Cortex of kidney (tissue), 1 donor: ENCODE measurements at places on chromosomes 11 and 22.

GRCh38 chr11:32439501-32440210 lies 4.3 kb upstream of the WT1 start:
- DNase-seq = no peak

- no peak for DNase-seq
Measured at GRCh38 chr11:122138744-122139594, 23.0 kb upstream of the BLID start.

DNA sequence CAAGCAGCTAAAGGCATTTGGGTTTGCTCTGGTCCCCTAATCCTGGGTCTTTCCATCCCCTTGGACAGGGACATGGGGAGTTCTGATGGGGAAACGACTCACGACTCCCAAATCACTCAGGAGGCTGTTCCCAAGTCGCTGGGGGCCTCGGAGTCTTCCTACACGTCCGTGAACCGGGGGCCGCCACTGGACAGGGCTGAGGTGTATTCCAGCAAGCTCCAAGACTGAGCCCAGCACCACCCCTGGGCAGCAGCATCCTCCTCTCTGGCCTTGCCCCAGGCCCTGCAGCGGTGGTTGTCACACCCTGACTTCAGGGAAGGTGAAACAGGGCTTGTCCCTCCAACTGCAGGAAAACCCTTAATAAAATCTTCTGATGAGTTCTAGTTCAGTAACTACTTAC lies 10.7 kb downstream of the UPK3A start:
- no peak for DNase-seq

- no peak for DNase-seq
Measured at GRCh38 chr11:8005556-8005955, 18.4 kb downstream of the EIF3F start.

- no peak for DNase-seq
Measured at GRCh38 chr22:39723899-39724351, 153.4 kb downstream of the CACNA1I start.

GRCh38 chr11:19869466-19869865 lies 156.8 kb downstream of the NAV2 start:
- no peak for DNase-seq

DNA sequence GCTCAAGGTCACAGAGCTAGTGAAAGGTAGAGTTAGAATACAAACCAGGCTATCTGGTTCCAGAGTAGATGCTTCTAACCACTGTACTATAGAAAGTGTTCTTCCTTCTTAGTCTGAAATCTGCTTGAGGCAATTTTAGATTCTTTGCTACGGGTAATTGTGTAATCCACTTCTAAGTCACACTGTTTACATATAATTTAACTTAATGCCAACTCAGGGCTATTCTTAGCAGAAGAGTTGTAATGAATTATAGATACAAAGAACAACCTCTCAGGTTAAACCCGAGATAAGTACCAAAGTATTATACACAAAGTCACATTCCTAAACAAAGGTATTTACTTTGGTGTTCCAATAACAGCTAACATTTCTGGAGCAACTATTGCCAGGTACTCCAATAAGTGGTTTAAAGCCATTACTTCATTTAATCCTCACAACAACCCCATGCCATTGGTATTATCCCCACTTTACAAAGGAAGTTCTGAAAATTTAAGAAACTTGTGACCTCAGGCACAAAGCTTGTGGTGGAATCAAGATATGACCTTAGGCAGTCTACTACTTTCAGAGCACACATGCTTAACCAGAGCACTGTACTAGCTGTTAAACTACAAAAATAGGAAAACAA lies 31.1 kb upstream of the DDI1 start:
- DNase-seq = no peak

DNA sequence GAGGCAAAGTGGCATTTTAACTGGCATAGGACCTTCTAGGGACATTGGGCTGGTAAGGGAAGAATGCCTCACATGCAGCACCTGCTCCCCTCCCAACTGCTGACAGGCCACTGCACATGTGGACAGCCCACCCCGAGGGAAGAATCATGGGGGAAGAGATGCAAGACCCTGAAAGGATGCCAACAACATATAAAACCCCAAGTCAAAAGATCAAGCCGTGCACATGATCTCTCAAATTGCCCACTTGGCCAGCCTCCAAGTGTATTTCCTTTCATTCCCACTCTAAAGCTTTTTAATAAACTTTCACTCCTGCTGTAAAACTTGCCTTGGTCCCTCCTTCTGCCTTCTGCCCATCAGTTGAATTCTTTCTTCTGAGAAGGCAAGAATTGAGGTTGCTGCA lies 947.8 kb upstream of the CCDC90B start:
- no peak for DNase-seq

GRCh38 chr11:61951484-61952135 lies 1.5 kb downstream of the BEST1 start:
- DNase-seq = no peak

DNA sequence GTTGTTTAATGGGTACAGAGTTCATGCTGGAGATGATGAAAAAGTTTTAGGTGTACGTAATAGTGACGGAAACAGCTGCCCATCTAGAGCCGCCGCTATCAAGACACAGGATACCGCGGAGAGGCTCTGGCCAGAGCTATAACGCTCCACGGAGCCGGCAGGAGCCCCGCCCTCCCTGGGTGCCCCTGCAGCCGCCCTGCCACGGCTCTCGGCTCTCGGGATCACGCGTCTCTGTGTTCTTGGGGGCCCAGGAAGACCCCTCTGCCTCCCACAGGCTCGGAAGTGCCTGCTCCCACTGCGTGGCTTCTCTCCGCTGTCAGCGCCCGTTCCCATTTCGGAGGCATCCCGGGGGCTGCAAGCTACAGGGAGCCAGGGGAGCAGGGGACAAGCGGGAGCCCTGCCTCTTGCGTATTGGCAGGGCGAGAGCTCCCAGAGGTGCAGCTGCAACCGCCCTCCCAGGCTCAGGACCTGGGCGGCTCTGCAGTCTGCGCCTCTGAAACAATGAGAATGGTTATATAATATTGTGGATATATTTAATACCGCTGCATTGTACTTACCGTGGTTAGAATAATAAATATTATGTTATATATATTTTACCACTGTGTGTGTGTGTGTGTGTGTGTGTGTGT lies 13.7 kb downstream of the GLYATL2 start:
- no peak for DNase-seq

GRCh38 chr11:14705067-14705466 lies 61.5 kb downstream of the PDE3B start:
- DNase-seq = no peak

DNA sequence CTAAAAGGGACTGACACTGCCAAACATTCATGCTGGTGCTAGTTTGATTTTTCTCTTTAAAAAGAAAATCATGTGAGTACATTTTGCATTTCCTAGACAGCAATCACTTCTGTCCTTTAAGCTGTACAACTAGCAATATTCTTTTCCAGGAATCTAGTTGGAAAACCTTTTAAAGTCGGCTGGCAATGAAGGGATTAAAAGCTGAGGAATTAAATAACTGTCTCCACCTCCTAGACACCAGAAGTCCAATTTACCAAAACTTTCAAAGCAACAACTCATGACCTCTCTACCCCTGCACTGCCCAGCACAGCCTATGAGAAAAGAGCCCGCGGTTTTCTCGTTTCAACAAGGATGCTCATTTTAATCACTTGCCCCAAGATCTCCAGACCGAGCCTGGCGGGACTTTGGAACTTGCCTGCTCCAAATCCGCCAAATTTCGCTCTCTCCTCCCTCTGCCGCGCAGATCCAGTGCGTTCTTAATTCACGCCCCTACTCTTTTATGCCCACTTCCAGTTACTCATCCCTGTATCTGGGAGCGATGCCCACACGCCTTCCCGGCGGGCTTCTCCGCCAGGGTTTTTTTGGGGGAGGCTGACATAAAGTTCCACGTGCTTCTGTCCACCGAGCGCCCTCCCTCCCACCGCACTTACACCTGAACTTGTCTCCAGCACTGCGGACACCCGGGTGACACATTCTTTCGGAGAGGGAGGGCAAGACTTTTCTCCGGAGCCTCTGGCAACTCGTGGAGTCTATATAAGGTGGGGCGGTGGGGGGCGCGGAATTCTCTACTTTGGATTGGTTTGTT lies 2.5 kb downstream of the MPPED2 start:
- no peak for DNase-seq

GRCh38 chr11:95445746-95446333 lies 214.8 kb upstream of the SESN3 start:
- DNase-seq = no peak

- DNase-seq = no peak
Measured at GRCh38 chr22:35126993-35127392, 61.0 kb downstream of the ISX start.

GRCh38 chr11:73321604-73322381 lies 13.7 kb downstream of the ARHGEF17 start:
- no peak for DNase-seq

- DNase-seq = no peak
Measured at GRCh38 chr22:23397008-23397612, 183.0 kb downstream of the IGLL1 start.

- no peak for DNase-seq
Measured at GRCh38 chr22:36566720-36567119, 37.8 kb upstream of the EIF3D start.

GRCh38 chr11:75023446-75024067 lies 34.8 kb downstream of the NEU3 start:
- DNase-seq = no peak

DNA sequence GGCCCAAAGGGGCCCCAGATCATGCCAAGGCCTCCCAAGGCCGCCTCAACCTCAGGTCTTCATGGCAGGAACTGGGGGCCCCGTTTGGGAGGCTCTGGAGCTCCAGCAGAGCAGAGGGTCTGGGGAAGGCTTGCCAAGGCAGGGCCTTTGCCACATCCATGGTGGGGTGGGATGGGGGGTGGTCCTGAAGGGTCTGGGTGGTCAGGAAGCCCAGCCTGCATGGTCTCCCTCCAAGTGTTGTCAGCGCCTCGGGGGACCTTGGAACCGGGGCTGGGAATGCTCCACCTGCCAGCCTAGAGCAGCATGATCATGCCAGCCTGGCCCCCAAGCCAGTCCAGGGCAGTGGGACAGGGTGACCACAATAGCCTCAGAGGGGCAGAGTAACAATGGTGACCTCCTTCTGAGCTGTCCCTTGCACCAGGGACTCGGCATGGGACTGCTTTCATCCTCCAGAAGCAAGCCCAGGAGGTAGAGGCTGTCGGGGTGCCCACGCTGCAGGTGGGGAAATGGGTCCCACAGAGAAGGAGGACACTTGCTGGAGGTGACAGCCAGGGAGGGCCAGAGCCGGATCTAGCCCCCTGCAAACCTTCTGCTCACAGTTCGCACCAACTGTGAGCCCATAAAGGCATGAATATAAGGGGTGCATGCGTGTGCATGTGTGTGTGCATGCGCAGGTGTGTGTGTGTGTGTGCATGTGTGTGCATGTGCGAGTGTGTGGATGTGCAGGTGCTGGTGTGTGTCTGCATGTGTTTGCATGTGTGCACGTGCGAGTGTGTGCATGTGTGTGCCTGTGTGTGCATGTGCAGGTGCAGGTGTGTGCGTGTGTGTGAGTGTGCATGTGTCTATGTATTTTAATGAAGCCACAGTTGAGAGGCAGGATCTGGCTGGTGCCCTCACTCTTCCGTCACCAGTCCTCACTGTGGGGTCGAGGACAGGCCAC lies 63.8 kb downstream of the MYEOV start:
- no peak for DNase-seq

- DNase-seq = no peak
Measured at GRCh38 chr11:102413497-102413896, 39.1 kb downstream of the TMEM123 start.

DNA sequence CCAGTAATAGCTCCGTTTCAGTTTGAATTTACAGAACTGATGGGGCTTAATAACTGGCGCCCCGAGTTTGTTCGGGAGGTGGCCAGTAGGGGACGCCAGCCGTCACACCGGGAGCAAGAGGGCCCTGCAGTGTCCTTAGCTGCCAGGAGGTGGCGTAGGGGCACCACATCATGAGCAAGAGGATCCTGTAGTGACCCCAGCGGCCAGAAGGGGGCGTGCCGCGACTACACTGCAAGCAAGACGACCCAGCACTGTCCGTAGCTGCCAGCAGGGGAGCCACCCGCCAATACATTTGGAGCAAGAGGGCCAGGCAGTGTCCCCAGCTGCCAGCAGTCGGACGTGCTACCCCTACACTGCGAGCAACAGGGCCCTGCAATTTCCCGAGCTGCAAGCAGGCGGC lies 663.7 kb upstream of the B3GAT1 start:
- DNase-seq = no peak

- DNase-seq = no peak
Measured at GRCh38 chr11:110747531-110747930, 35.3 kb upstream of the ARHGAP20 start.

- DNase-seq = no peak
Measured at GRCh38 chr11:123410218-123410549, 19.9 kb upstream of the GRAMD1B start.

- no peak for DNase-seq
Measured at GRCh38 chr11:40285558-40285957, 1173.9 kb downstream of the LRRC4C start.

GRCh38 chr11:96259134-96259830 lies 83.7 kb downstream of the MAML2 start:
- DNase-seq = no peak

- DNase-seq = no peak
Measured at GRCh38 chr22:44531487-44531886, 33.5 kb upstream of the RTL6 start.

DNA sequence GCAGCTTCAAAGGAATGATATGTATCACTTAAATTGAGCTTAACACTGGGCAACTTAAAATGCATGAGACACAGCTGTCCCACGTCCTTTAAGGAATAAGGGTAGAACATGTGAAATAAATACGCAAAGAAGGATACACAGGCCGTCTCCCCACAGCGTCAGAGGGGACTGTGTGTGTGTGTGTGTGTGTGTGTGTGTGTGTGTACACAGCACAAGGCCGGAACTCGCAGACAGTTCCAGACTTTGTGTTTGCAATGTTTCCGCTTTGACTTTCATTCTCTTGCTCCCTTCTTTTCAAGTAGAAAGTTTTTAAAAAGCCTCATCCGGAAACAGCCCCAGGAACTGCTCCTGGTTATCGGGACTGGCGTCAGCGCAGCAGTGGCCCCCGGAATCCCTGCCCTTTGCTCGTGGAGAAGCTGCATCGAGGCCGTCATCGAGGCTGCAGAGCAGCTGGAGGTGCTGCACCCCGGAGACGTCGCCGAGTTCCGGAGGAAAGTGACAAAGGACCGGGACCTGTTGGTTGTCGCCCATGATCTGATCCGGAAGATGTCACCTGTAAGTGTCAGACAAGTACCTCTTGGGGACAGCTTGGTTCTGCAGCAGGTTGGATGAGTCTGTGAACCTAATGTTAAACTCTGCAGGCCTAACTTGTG lies 13.3 kb downstream of the FAM118A start:
- DNase-seq = no peak

- DNase-seq = no peak
Measured at GRCh38 chr11:46826310-46827044, 19.6 kb downstream of the CKAP5 start.

DNA sequence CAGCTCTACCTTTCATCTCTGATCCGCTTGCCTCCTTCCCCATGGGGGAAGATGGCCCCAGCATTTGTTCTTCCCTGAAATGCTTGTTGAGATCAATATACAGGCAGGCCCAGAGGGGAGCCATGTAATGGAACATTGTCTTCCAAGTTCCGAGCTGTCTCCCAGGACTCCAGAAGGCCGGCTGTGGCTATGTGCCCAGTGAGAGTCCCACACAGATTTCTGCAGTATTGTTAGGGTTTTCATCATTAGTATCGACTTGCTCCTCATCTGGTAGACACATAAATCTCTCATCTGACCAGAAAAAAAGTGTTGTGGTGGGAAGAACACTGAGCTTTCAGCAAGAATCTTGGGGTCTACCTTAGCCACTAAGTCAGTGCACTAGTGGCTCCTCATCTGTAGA lies 163.4 kb downstream of the TRIM29 start:
- no peak for DNase-seq
